ENCODE measurements at places on chromosomes 2 and 18. TPM values are rescaled to one million over a fixed set of nuclear protein-coding genes. Genes with fewer than 3 reads are reported as not detected.
A peak's percentile ranks its signal among the peaks of the same experiment; 100 is the strongest.

DNA sequence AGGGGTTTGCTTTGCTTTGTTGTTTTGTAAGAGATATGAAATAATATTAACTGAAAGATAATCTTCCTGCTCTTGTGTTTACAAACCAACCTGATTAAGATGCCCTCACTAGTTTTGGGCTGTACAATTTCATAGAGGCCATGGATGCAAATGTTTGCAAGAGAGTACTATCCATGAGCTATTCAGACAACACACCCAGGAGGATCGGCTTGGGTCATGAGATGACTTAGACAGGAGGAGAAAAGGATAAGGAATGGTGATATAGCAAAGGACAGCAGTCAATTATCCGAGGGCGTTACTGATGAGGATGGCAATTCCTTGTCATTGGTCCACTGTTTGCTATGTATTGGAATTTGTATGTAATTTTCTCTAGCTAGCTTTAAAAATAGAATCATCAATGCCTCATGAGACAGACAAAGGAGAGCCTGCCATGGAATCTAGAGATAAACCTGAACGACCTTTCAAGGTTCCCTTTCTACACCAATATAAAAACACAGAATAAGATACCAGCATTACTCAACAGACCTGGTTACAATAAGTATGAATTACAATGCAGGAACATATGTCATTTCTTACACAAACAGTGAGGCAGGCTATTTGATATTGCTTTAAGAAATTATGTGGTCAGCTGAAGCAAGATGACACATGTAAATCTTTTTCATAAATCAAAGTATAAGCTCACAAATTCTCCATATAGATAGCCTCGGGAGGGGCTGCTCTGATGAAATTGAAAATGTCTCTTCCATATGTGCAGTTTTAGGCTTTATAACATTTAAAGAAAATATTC is 54.4 kb upstream of the SOS1 start:
- no peak for DNase-seq

GRCh38 chr2:159612255-159612901 is 4.0 kb downstream of the BAZ2B start:
- no peak for DNase-seq

The ME2 gene
- 35.1 TPM for total RNA-seq

- no peak for DNase-seq
Measured at GRCh38 chr2:28134857-28135256, 244.3 kb downstream of the BABAM2 start.

The ICOS gene
- not detected for total RNA-seq

DNA sequence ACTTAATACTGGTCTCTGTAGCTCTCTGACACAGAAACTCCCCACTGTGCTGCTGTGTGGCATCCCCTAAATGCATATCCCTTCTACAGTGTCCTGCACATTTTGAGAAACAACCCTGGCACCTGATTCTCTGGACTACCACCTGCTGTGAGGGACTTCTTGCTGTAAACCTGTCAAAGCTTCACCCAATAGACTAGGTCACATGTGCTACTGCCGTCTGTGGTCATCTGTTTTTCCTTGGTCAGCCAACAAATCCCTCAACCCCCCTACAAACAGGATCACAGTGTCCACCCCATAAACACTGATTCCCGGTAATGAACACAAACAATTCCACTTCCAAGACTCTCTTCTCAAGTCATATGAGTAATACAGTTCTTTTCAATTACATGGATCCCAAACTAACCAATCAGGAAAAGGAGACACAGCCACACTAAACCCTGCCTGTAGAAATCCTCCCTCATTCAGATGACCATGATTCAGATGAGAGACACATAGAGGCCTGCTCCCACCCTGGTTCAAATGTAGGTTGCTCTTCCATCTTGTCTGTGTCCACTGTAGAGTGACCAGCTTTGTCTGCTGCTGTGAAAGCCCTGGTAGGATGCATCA is 1157.4 kb downstream of the RPIA start:
- no peak for DNase-seq

DNA sequence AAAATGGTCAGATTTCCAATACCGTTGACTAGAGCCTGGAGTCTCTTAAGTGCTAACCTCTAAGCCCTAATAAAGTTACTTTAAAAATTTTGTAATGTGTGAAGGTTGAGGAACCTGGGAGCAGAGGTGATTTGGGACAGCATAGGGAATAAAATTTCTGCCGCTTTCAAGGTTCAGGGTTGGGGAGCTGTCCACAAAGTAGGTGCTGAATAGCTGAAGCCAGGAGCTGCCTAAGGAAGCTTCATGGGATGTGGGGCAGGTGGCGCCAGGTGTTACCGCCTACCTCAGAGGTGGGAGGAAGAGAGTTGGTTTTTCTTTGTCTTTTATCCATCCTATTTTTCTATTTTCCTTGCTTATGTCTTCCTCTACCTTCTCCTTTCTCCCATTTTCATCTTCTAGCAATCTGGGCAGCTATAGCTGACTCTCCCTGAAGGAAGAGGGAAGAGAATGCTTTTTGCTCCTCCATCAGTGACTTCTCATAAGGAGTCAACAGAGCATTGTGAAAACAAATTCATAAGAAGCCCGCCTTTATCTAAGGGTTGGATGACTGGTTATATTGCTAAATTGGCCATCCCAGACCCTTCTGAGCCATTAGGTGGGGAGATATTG is 178.7 kb downstream of the CLIP4 start:
- DNase-seq = no peak

The NFE2L2 gene
- 65.4 TPM for total RNA-seq

The BUB1 gene
- total RNA-seq = 19.8 TPM

GRCh38 chr18:37162551-37162950 is 333.6 kb downstream of the KIAA1328 start:
- DNase-seq = no peak

The SKA1 gene
- 17.9 TPM for total RNA-seq

The SANBR gene
- total RNA-seq = 5.3 TPM

GRCh38 chr2:223076573-223076972 is 24.6 kb downstream of the KCNE4 start:
- DNase-seq = peak; percentile 74

DNA sequence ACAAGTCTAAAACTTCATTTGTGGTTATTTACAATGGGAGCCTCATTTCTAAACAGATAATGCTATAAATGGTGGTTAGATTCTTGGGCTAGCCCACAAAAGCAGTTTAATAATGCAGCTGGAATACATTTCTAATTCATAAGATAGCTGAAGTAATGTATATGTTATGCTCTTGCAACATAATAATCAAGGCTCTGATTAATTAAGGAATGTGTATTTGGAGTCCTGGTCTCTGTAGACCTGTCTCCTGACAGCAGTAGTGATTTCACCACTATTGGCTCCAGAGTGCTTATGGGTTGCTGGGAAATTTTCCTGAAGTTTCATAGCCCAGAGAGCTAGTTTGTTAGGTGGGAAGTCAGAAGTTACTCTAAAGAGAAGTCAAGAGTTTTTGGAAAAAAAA is 21.3 kb upstream of the CDC42EP3 start:
- no peak for DNase-seq

The CNDP1 gene
- not detected for total RNA-seq

The TEKT4 gene
- not detected for total RNA-seq

The FLACC1 gene
- 0.51 TPM for total RNA-seq

DNA sequence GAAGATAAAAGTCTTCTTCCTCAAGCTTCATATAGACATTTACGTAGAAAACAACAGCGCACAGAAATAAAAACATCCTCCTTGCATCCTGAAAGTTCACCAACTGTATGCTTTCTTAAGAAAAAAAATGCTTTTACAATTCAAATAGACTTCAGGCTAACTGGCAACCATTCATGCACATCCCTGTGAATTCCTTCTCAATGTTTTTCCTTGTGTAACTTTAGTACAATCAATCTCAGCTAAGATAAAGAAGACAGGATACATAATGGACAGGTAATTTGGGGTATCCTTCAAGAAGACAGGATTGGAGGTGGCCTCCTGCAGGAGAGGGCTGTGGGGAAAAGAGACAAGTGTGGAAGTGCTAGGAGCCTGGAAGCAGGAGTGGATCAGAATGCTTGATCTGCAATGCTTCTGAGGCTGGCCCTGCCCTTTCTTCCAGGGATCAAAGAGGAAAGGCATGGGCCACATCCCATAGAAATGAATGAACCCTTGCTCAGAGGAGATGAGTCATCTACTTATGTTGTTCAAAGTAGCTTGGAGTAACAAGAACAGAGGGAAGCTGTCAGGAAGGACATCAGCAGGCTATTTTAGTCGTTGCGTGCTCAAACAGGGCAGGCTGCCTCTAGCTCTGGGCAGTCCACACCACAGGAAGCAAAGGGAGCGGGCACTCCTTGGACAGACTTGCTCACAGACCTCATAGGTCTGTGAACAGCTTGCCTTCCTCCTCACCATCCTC is 126.6 kb downstream of the TMEM131 start:
- peak; percentile 95 for DNase-seq

The WNT10A gene
- total RNA-seq = not detected

GRCh38 chr2:160963957-160964356 is 196.3 kb upstream of the TANK start:
- DNase-seq = no peak

- no peak for DNase-seq
Measured at GRCh38 chr2:54572636-54573536, 116.8 kb downstream of the SPTBN1 start.

The NAT8 gene
- not detected for total RNA-seq

All from HFFc6 (cell line).